Dermis microvascular lymphatic vessel endothelial cell (primary cell): ENCODE measurements at places on chromosomes 7 and 10. TPM values are rescaled to one million over a fixed set of nuclear protein-coding genes. Genes with fewer than 3 reads are reported as not detected.

Gene MSS51
- total RNA-seq = 0.39 and 0.63 TPM in 2 replicates

Gene OPTN
- total RNA-seq = 66.9 and 70.9 TPM in 2 replicates

Gene COL1A2
- 0.39 and 9.2 TPM in 2 replicates for total RNA-seq

Gene PNLIP
- total RNA-seq = not detected in 2 replicates

Gene RADIL
- 1.7 and 5.6 TPM in 2 replicates for total RNA-seq

Gene PPP1R9A
- total RNA-seq = 9.6 and 12.1 TPM in 2 replicates

Gene UMAD1
- 3.7 and 3.9 TPM in 2 replicates for total RNA-seq

Gene CCDC146
- total RNA-seq = 0.26 and 1.5 TPM in 2 replicates

Gene RET
- 0.26 and 2.9 TPM in 2 replicates for total RNA-seq

Gene MCMBP
- total RNA-seq = 57.4 and 58.9 TPM in 2 replicates

Gene OR2A12
- not detected in 2 replicates for total RNA-seq

Gene MKI67
- 9.0 and 15.4 TPM in 2 replicates for total RNA-seq

Gene EEPD1
- 1.0 and 1.3 TPM in 2 replicates for total RNA-seq

Gene MACROH2A2
- total RNA-seq = under 0.01 TPM in 1 of 2 replicates, not detected in the other

Gene TRIM56
- total RNA-seq = 8.9 and 11.6 TPM in 2 replicates

Gene ANKRD1
- total RNA-seq = 321 and 371 TPM in 2 replicates

Gene ZPBP
- not detected in 2 replicates for total RNA-seq
